ENCODE measurements at places on chromosomes 5 and 9.

- DNase-seq: no peak
Measured at GRCh38 chr9:114256827-114257328, 66.0 kb upstream of the ORM1 start.

DNA sequence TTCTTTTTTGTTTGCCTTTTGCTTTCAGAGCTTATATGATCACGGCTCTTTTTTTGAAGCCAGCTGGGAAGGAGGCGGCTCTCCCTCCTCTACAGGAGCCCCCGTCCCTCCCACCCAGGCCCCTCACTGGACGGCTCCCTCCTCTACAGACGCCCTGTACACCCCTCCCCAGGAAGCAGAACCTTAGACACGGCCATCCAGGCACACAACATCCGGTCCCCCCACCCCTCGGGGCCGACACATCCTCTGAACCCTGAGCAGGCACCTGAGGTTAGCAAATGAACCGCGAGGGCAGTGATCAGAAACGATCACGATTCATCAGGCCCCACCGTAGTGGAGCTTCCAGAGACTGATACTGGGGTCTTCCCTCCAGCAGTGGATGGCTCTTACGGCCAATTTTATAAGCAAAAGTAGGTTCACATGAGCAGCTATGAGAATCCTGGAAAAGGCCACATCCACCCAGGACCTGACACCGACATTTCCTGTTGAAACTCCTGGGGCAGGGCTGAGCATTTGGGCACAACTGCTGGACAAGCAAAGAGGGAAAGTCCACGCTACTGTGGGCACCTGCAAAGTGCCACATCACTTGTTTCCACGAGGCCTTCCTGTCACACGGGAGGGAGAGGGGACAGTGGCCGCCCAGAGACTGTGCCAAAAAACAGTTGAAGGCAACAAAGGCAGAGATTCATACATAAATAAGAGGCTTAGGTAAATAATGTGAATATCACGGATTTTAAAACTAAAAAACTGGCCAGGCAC lies 78.9 kb downstream of the SEMA4D start:
- DNase-seq: no peak

GRCh38 chr9:8133606-8134005 lies 334.0 kb upstream of the DMAC1 start:
- DNase-seq: no peak

- DNase-seq: no peak
Measured at GRCh38 chr9:128105538-128106175, 21.9 kb downstream of the PTGES2 start.

GRCh38 chr9:122051351-122052321 lies 41.5 kb downstream of the TTLL11 start:
- no peak for DNase-seq

DNA sequence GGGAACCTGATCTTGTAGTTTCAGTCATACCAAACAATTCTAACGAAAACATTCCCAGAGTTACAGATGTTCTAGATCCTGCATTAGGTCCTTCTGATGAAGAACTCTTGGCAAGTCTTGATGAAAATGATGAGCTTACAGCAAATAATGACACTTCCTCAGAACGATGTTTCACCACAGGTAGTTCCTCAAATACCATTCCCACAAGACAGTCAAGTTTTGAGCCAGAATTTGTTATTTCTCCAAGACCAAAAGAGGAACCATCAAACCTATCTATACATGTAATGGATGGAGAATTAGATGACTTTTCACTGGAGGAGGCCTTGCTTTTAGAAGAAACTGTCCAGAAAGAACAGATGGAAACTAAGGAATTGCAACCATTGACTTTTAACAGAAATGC lies 21.0 kb downstream of the RMI1 start:
- DNase-seq: no peak

Data from NCI-H510A (cell line).